Adrenal gland (tissue), 19 donors: ENCODE measurements at places on chromosomes 5 and 9. TPM values are rescaled to one million over a fixed set of nuclear protein-coding genes. Genes with fewer than 3 reads are reported as not detected.

Gene PCDHB10
- polyA plus RNA-seq, result 0.81 TPM

Gene NIPAL4
- polyA plus RNA-seq, result 0.10 TPM

Gene GFI1B
- not detected for polyA plus RNA-seq

Gene CDO1
- polyA plus RNA-seq, result 14.0 TPM

Gene PROB1
- 4.0 TPM for polyA plus RNA-seq

Gene ANKRD18B
- polyA plus RNA-seq, result not detected

Gene LMX1B
- 0.07 TPM for polyA plus RNA-seq

Gene MZB1
- polyA plus RNA-seq, result 7.7 TPM

Gene MRNIP
- 129 TPM for polyA plus RNA-seq

Gene PRUNE2
- 63.2 TPM for polyA plus RNA-seq

Gene NPR3
- polyA plus RNA-seq, result 2.6 TPM

Gene CCDC192
- polyA plus RNA-seq, result 0.54 TPM

Gene ACSL6
- polyA plus RNA-seq, result 6.4 TPM

Gene HRH2
- 1.8 TPM for polyA plus RNA-seq

Gene ADAMTS16
- 0.08 TPM for polyA plus RNA-seq

Gene BSPRY
- 1.5 TPM for polyA plus RNA-seq

Gene MEGF9
- 22.4 TPM for polyA plus RNA-seq

Gene INSL4
- polyA plus RNA-seq, result not detected

Gene ABCA1
- polyA plus RNA-seq, result 58.4 TPM

Gene NUTM2G
- not detected for polyA plus RNA-seq

Gene GM2A
- 21.4 TPM for polyA plus RNA-seq

Gene SHISAL2B
- not detected for polyA plus RNA-seq

Gene ALDOB
- polyA plus RNA-seq, result 2.1 TPM

Gene TSSK1B
- not detected for polyA plus RNA-seq

Gene PLCXD3
- polyA plus RNA-seq, result 6.7 TPM

Gene CDC14B
- polyA plus RNA-seq, result 8.9 TPM

Gene ROR2
- polyA plus RNA-seq, result 7.0 TPM

Gene GDA
- 0.64 TPM for polyA plus RNA-seq

Gene ZBED3
- polyA plus RNA-seq, result 7.9 TPM

Gene FRMD3
- 9.9 TPM for polyA plus RNA-seq

Gene FANCG
- 31.2 TPM for polyA plus RNA-seq

Gene CHMP5
- polyA plus RNA-seq, result 107 TPM

Gene SHC3
- 5.6 TPM for polyA plus RNA-seq

Gene GPR151
- polyA plus RNA-seq, result not detected

Gene ST6GALNAC6
- polyA plus RNA-seq, result 46.9 TPM

Gene GLDC
- polyA plus RNA-seq, result 0.16 TPM

Gene SLC25A2
- polyA plus RNA-seq, result 0.72 TPM

Gene FAM151B
- polyA plus RNA-seq, result 3.2 TPM

Gene LHX3
- not detected for polyA plus RNA-seq

Gene WDR5
- polyA plus RNA-seq, result 21.4 TPM

Gene FAM200C
- polyA plus RNA-seq, result 6.8 TPM

Gene STK32A
- 9.5 TPM for polyA plus RNA-seq

Gene SCGB3A2
- polyA plus RNA-seq, result not detected

Gene FOXD4L4
- not detected for polyA plus RNA-seq

Gene MXD3
- 42.6 TPM for polyA plus RNA-seq
